NCI-H1092 (cell line): ENCODE measurements at places on chromosomes 5 and 9.

DNA sequence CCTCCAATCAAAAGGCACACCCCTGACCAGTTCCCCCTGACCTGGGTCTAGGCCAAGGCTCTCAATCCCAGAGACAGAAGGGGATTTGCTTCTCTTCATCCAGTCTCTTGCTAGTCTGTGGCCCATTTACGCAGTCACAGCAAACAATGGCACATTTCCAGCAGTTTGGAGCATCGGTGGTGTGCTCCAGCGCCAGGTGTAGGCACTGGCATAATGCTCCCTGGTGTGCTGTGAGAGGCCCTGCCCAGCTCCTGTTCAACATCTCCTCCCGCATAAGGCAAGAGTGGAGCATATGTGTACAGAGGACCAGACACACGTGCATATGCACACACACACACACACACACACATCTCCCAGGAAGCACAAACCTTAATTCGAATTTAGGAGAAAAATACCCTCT is 79.5 kb upstream of the ERCC6L2 start:
- peak; percentile 95 for DNase-seq

- DNase-seq: no peak
These were observed 171.0 kb upstream of the OTULINL start for GRCh38 chr5:14410394-14411201.

- no peak for DNase-seq
These were observed 80.7 kb upstream of the MPDZ start for GRCh38 chr9:13360188-13360587.

DNA sequence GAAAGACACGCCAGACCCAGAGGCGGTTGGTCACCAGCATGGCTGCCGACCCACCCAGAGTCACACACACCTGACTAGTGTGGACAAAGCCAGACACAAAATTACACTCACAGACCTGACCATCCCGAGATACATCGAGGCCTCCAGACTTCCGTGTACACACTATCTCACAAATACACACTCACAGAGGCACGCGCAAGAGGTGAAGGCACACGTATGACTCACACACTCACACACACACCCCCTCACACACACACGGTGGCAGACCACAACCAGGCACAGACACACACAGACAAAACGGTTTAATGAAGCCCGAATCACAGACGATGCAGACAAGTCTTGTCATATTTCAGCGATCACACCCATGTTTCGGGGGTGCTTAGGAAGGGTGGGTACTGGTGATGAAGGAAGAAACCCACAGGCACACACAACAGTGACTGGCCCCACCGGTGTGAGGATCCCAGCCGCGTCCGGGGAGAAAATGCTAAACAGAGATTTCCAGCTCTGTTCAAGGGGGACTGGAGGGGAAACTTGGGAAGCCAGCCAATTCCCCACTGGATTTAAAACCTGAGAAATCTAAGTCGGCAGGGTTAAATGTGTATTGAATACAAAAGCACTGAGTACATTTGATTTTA is 51.3 kb downstream of the CRB2 start:
- DNase-seq: peak; percentile 53

DNA sequence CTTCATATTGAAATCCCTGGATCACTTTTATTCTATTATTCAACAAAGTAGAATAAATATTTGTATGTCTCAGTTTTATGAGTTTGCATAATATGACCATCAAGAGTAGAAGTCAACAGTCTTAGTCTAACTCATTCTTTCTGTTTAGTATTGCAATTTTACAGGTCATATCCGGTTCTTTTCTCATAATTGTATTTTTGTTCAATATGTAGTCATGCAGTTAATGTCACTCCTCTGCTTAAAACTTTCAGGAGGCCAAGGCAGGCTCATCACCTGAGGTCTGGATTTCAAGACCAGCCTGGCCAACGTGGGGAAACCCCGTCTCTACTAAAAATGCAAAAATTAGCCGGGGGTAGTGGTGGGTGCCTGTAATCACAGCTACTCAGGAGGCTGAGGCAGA is 148.4 kb upstream of the TRPM3 start:
- DNase-seq: no peak

DNA sequence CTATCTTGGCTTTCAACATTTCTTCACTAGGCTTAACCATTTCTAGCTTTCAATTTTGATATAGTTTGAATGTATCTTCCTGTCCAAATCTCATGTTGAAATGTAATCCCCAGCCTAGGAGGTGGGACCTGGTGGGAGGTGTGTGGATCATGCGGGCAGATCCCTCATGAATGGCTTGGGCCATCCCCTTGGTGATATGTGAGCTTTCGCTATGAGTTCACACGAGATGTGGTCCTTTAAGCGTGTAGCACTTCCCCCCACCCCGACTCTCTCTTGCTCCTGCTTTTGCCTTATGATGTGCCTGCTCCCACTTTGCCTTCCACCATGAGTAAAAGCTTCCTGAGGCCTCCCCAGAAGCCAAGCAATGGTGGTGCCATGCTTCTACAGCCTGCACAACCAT is 40.6 kb downstream of the PHAX start:
- no peak for DNase-seq

GRCh38 chr5:107393851-107394250 is 276.9 kb downstream of the EFNA5 start:
- DNase-seq: no peak

GRCh38 chr5:138177941-138178515 is 402 bp downstream of the BRD8 start:
- no peak for DNase-seq

- no peak for DNase-seq
These were observed 71.2 kb upstream of the GLIS3 start for GRCh38 chr9:4371108-4371507.
